ENCODE measurements at places on chromosomes 11 and 22.

DNA sequence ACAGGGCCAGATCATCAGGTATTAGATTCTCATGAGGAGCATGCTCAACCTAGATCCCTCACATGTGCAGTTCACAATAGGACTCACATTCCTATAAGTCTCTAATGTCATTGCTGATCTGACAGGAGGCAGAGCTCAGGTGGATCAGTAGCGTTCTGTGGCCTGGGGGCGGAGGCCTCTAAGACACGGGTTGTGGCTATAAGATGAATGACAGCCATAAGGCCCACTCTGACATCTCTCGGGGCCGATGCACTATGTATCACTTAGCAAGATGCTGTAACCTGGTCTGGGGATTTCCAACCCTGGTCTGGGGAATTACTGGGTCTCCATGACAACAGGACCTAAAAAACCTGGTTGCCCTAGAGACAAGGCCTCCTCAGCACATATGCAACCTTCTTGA lies 932.7 kb downstream of the TBC1D22A start:
- DNase-seq, result no peak

GRCh38 chr11:107801641-107802040 lies 56.9 kb downstream of the SLC35F2 start:
- DNase-seq, result no peak

DNA sequence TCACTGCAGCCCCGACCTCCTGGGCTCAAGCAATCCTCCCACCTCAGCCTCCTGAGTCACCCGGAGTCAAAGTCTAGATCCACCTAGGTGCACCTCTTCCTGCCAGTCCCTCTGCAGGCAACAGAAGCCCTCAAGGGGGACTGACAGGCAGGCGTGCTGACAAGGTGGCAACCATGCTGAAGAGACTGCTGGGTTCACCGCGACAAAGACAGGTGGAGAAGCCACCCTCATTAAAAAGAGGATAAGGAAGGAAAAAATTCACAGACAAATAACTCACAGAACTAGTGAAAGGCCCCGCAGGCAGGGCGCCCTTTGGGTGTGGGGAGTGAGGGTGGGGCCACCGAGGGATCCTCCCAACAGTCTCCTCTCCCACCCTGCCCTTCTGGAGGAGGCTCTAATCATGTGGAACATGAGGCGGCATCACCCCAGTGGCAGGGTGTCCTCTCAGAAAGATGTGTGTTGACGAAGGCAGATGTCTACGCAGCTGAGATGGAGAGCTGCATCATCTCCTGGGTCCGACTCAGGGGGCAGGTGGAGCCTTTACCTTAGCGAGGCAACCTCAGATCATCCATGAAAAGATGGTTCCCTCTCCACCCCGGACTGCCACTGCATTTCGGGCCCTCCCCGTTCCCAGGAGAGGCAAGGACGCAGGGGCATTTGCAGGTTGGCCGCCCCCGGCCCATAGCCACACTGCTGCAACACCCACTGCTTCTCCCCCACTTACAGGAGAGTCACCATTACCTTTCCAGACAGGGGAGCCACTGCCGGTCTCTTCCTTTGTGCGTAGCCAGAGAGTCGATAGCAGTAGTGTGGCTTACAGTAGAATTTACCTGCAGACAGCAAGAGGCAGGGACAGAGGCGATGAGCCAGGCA lies 91.2 kb upstream of the BID start:
- DNase-seq, result no peak

DNA sequence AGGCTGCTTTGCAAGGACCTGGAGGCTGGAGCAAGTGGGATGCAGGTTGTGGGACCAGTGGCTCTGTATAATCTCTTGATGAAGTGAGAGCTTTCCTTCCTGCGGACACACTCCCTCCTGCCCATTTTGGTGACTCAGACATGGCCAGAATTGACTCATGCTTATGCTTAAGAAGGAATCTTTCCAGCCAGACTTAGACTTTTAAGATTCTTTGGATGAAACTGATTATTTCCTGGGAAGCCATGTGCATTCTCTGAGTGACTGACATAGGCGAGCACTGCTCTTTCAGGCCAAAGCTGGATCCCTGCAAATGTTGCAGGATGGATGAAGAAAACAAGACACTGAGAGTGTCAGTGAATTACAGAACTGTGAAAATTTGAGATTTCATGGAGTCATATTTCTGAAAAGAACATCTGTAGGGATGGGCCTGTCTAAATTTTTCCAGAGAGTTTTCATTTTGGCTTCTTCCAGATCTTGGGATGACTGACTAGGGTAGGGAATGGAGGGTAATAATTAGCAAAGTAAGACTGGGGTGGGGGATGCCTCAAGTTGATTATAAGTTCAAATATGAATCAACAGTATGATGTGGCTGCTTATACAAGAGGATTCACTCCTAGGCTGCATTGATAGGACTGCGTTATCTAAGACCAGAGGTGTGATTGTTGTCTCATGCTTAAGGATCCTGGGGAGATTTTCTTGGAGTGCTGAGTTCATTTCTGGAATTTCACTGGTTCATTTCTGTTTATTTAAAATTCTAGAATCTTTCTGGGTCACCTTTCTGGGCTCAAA lies 195.8 kb downstream of the HIPK3 start:
- no peak for DNase-seq

DNA sequence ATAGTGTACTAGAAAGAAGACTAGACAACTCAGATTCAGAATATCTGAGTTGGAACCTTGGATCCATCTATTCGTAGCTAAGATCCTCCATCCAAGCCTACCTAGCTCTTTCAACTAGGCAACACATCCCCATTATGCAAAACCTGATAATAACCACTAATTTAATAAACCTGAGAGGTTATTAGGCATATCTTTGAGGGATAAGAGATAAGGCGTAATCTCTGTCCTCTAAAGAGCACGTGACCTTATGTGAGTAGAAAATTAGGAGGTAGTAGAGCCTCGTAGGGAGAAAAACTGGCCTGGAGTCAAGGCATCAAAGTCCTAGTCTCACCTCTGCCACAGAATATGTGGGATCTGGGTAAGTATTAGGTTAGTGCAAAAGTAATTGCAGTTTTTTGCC lies 87.8 kb downstream of the FAM168A start:
- DNase-seq, result no peak

DNA sequence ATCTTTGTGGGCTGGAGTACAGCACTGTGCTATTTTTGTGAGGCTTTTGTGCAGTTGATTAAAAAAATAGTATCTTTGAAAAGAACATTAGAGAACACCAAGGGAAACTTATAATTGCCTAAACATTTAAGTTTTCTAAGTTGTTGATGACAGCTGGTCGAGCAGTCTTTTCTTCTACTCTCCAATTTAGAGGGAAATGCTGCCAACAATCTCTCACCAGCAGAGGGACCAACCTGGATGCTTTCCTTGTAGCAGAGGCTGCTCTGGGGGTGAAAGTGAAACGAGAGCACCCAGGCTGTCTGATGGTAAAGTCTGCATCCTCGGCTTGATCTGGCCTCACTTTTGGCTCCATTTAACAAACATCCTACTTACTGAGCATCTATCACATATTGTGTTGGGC lies 1286.5 kb upstream of the TENM4 start:
- DNase-seq, result peak; percentile 56

- DNase-seq, result no peak
These were observed 14.8 kb downstream of the CD6 start for GRCh38 chr11:60985991-60986915.

- no peak for DNase-seq
These were observed 6.3 kb upstream of the PPP2R1B start for GRCh38 chr11:111772535-111772934.

- DNase-seq, result no peak
These were observed 1019.1 kb downstream of the TBC1D22A start for GRCh38 chr22:47781427-47782111.

DNA sequence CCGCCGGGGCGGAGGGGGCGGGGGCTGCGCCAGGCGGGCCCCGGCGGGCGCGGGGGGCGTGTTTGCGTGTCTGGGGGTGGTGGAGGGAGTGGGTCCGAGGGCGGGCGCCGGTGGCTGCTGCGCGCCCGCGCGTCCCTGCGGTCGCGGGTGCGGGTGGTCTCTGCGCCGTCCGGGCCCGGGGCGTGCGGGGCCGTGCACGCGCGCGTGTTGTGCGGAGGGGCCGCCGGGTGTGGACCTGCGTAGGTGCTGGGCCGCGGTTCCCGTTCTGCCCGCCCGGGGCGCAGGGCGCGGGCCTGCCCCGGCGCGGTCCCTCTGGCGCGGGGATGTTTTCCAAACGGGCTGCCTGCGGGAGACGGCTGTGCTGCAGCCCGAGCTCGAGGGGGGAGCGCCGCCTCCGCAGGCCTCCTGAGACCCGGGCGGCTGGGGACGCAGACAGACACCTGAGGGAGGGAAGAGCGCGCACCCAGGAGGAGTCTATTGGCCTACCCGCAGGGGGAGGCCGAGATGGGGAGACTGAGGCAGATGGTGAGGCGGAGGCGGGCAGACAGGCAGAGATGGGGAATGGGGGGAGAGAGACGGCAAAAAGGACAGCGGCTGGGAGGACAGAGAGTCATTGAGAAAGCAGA lies 442 bp downstream of the PELI3 start:
- no peak for DNase-seq

DNA sequence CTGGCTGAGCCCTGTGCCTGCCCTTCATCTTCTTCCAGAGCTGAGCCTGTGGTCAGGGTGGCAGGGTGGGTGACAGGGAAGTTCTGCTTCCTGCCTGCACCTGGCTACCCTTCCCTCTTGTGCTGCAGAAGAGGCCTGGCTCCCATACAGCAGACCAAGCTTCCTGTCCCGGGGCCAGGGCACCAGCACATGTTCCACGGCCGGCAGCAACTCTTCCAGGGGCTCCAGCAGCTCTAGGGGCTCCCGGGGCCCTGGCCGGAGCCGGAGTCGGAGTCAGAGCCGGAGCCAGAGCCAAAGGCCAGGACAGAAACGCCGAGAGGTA lies 15.0 kb downstream of the ROBO3 start:
- DNase-seq, result no peak

DNA sequence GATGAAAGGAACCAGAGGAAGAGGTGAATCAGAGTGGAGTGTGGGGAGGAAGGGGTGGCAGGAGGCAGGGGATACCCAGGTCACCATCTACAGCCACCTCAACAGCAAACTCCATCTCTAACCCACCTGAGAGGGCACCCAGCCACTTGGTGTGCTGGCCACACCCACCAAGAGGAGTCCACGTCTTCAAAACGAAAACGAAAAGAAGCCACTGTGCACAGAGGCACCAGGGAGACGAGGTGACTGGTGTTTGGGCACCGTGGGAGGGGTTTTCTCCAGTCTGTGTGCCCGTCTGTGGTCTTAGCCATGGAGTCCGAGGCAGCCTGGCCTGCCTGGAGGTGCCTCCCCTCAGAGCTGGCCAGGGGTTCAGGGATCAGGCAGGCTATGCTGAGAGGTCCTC lies 20.2 kb downstream of the PDGFB start:
- DNase-seq, result no peak

DNA sequence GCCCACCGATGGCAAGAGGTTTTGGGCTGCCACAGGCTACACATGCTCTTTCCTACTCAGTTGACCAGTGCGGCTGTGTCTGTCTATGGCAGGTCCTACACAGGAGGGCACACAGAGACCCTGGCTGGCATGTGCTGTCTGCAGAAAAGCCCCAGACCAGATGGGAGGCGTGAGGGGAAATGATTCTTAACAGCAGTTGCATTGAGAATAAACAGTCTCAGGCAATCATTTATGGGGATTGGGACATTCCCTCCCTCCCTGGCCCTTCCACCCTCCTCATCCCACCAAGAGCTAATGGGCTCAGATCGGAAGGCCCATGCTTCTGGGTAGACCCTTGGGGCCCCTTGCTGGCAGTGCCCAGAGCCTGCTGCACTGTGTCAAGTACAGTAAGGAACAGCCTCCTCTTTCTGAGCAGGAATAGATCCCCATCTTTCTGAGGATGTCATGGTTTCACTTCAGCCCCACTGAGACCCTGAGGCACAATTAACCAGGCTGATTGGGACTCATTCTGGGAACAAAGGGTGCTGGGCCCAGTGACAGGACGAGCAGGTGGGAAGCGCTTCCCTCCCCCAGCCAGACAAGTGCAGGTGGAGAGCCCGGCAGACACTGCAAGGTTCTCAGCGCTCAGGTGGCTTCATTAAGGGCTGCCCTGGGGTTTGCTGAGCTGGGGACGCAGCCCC lies 28.3 kb downstream of the TSPAN18 start:
- peak; percentile 45 for DNase-seq

DNA sequence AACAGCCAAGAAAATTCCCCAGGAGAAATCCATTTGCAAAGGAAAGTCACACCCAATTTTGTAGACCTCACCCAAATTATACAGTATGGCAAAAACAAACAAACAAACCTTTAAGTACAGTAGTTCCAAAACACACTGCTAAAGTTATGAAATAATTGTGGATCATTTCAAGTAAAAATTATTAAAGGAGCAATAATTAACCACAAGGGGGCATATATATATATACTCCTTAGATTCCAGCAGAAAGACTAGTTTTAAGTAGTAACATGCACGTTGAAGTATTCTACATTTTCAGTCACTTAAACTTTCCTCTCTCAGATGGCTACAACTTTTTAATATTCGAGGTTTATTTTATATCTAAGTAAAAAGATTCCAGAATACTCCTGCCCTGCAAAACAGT lies 26.8 kb downstream of the RNF141 start:
- no peak for DNase-seq

GRCh38 chr11:76348348-76348747 lies 32.6 kb downstream of the THAP12 start:
- DNase-seq, result no peak

- DNase-seq, result no peak
These were observed 169.9 kb upstream of the CCDC90B start for GRCh38 chr11:83456075-83456474.

DNA sequence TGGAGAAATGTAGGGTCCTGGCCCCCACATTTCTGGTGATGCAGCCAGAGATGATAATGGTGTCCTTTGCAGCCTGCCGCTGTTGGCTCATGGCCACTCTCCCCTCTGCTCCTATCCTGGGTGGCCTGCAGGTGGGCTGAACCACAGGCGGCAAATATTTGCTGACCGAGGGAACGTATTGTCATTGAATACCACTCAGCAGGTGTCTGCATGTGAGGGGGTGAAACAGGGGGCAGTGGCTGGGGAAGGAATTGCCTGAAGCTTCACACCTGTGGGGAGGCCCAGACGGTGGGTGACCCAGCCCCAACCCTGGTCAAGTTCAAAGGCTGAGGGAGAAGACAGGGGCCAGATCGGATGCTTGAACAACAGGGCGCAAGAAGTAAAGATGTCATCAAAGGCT lies 73.3 kb upstream of the WNT11 start:
- DNase-seq, result no peak

DNA sequence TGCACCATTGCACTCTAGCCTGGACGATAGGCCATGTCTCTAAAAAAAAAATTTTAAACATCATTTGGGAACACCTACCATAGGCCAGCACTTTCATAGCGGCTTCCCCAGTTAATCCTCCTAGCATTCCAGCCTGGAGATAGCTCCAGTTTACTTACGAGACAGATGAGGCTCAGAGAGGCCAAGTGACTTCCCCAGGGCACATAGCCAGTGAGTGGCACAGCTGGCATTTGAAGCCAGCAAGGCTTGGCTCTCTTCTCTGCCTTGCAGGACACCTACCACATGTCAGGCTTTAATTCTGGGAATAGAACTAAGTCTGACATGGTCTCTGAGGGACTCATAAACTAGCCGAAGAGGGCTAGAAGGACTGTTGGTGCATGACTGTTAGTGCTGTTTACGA lies 4.9 kb upstream of the TAGLN start:
- DNase-seq, result no peak

Measured in NCI-H446 (cell line).